ENCODE measurements at places on chromosomes 12 and 14. TPM values are rescaled to one million over a fixed set of nuclear protein-coding genes. Genes with fewer than 3 reads are reported as not detected.

DNA sequence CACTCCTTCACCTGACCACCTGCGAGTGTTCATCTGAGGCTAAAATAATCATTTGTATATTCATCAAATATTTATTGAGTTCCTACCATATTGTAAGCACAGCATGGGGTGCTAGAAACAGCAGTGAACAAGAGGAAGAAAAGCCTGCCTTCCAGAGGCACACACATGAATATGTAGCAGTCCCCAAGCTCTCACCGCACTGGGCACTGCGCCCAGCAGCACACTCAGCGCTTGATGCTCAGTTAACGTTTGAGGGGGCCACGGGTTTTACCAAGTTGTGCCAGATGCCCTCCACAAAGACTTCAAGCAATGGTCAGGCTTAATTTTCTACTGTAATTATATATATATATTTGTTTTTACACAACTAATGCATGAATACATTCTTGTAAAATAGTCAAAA lies 52.0 kb downstream of the HELB start:
- DNase-seq: no peak
- no peak overlapping the region for H3K4me3 ChIP-seq
- H3K27ac ChIP-seq: no peak overlapping the region
- no peaks in the 10 kb centered on the region for H3K4me1 ChIP-seq
- no peaks in the 10 kb centered on the region for H3K27me3 ChIP-seq
- H3K36me3 ChIP-seq: no peaks in the 10 kb centered on the region

DNA sequence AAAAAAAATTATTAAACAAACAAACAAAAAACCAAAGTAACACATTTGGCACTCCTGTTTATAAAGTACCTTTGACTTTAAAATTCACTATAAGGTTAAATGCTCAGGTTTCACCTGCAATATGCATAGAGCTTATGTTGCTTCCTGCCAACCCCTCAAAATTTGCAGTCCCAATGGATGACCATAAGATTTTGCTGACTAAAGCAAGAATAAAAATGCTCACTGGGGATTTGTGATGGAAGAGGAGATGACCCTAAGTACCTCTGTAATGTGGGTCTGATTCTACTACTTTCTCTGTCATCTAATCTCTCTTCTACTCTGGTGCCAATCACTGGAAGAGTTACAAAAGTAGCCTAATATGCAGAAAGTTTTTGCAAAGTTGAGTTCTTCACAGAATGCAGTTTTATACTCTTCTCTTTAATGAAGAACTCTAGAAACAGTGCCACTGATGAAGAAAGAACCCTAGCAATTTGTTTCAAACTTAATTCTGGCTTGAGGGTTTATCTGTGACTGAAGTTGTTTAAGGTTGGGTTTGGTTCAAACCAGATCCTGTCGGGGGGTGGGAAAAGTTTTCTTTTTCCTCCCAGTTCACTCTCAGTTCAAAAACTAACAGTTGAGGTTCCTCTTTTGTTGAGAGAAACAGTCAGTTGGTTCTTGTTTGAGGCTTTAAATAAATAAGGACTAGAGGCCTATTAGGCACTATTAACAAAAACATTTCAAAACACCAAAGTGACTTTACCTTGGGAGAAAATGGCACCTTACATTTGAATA lies 10.9 kb downstream of the WASHC3 start:
- no peaks in the 10 kb centered on the region for H3K4me1 ChIP-seq
- DNase-seq: no peak
- H3K27me3 ChIP-seq: no peaks in the 10 kb centered on the region
- no peaks in the 10 kb centered on the region for H3K36me3 ChIP-seq

DNA sequence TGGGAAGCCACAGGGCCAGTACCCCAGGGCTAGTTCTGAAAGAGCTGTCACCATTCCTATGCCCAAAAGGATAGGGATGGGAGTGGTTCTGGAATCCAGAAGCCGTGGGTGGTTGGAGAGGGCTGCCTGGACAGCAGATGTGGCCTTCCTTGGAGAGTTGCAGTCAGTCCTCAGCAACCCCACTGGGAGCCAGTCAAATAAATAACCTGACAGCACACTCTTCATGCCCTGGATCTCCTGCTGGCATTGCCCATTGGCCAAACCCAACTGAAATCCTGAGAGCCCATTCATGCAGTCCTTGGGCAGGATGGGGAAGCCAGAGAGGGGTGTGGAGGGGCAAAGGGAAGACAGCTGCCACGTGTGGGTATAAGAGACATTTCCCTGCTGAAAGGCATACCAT lies 128.2 kb downstream of the PTPN11 start:
- H3K4me3 ChIP-seq: no peak overlapping the region
- no peaks in the 10 kb centered on the region for H3K4me1 ChIP-seq
- DNase-seq: no peak
- H3K36me3 ChIP-seq: no peaks in the 10 kb centered on the region
- H3K27ac ChIP-seq: no peak overlapping the region

DNA sequence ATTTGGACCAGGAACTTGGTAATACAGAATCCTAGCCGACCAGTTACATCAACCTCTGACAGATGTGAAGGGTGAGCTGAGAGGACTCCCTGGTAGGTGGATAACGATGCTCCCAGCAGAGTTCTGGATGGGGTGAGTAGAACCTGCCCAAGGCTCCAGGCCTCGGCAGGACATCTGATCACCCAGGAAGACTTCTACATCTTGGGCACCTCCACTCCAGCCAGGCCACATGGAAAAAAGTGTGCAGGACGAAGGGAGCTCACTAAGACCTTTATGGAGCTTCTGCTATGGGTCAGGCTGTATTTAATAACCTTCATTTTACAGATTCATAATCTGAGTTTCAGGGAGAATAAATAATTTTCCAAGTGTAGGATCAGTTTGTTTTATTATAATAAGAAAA lies 1028.7 kb downstream of the BCL11B start:
- no peaks in the 10 kb centered on the region for H3K4me1 ChIP-seq
- no peaks in the 10 kb centered on the region for H3K36me3 ChIP-seq
- H3K27me3 ChIP-seq: no peaks in the 10 kb centered on the region
- DNase-seq: no peak
- no peak overlapping the region for H3K27ac ChIP-seq

GRCh38 chr14:53380052-53380866 lies 227.1 kb upstream of the DDHD1 start:
- no peaks in the 10 kb centered on the region for H3K36me3 ChIP-seq
- no peaks in the 10 kb centered on the region for H3K27me3 ChIP-seq
- H3K27ac ChIP-seq: no peak overlapping the region
- H3K4me1 ChIP-seq: no peaks in the 10 kb centered on the region

DNA sequence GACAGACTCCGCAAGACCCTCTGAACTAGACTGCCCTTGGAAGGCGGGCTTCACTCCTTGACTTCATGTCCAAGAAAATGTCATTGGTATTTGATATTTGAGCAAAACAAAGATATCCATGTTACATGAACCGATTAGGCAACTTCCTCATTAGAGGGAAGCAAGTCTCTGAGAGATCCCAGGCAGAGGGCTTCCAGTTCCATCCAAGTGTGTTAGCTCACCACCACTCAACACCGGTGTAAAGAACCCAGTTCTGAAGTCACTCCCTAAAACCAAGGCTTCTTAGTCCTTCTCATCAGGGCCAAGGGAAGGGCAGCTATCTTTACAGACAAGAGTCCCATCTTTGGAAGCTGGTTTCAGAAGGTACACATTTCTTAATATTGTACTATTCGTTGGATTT lies 87.2 kb upstream of the CDKN3 start:
- no peaks in the 10 kb centered on the region for H3K4me1 ChIP-seq
- no peaks in the 10 kb centered on the region for H3K27me3 ChIP-seq
- no peak for DNase-seq
- no peak overlapping the region for H3K27ac ChIP-seq

Gene CYP46A1
- 1.3 TPM for total RNA-seq

Gene AMDHD1
- total RNA-seq: not detected

Gene GPR84
- total RNA-seq: not detected

Gene ANO4
- total RNA-seq: 2.9 TPM

Gene PIWIL1
- not detected for total RNA-seq

Gene ENDOU
- not detected for total RNA-seq

Gene ALG10B
- total RNA-seq: 4.6 TPM
